ENCODE measurements at places on chromosomes 7 and 10. TPM values are rescaled to one million over a fixed set of nuclear protein-coding genes. Genes with fewer than 3 reads are reported as not detected.

GRCh38 chr10:104327745-104328645 is 10.3 kb downstream of the ITPRIP start:
- DNase-seq = peak; percentile 53

GRCh38 chr10:6044751-6045313 is 17.3 kb downstream of the IL2RA start:
- no peak for DNase-seq

DNA sequence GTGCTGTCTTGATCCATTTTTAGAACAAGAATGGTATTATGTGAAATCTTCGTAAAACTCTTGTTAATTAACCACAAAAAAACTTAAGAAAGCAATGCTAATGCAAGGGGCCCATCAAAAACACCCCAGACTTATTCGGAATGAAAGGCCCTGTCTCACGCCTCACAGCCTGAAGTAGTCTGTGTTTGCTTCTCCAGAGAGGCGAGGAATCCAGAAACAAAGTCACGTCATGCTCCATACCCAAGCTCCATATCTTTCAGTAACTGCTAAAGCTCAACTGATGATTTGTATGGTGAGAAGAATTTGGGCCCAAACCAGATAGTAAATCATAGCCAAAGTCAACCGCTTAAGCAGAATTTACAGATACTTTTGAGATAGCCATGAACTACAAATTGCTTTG is 155.4 kb downstream of the ATE1 start:
- DNase-seq = no peak

GRCh38 chr10:61301575-61301974 is 151.6 kb downstream of the TMEM26 start:
- no peak for DNase-seq

GRCh38 chr10:117762819-117763172 is 220.2 kb downstream of the EMX2 start:
- DNase-seq = no peak

- no peak for DNase-seq
These were observed 116.1 kb downstream of the FAM53B start for GRCh38 chr10:124627866-124628675.

DNA sequence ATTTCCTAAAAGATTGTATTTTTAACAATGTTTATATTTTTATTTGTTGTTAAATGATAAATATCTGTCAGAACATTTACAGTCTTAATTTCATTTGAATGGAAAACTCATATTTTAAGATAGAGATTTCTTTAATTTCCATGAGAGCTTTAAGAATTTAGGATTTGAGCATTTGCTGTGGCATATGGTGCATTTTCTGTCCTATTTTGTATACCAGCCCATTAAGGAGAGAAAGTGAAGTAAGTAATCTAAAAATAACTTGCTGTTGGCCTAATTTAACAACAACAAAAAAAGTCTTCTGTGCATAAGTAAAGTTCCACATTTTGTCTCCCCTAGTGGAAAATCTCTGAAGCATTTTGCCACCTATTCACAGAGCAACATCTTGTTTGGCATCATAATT is 190.9 kb upstream of the PPP1R3A start:
- no peak for DNase-seq

The IL6 gene
- 5.0 TPM for total RNA-seq

The SNX10 gene
- total RNA-seq = 3.5 TPM

The PCLO gene
- 70.7 TPM for total RNA-seq

Measured in Peyer's patch (tissue), 4 donors.